Trophoblast cell (in vitro differentiated cells and primary cell): ENCODE measurements at places on chromosomes 6 and 20.

GRCh38 chr6:14867802-14868201, 378.1 kb upstream of the JARID2 start:
- no peak overlapping the region for H3K4me3 ChIP-seq
- no peaks in the 10 kb centered on the region for H3K4me1 ChIP-seq
- DNase-seq = no peak
- no peaks in the 10 kb centered on the region for H3K36me3 ChIP-seq
- H3K27ac ChIP-seq = no peak overlapping the region

- peak within 1 kb of the TSS; percentile 96 for H3K4me3 ChIP-seq
- peak within 1 kb of the TSS; percentile 90 for H3K27ac ChIP-seq
- no peaks in the 10 kb centered on the region for H3K27me3 ChIP-seq
- peaks cover 2% of the 10 kb centered on the region for H3K4me1 ChIP-seq
These were observed at the start of gene B4GALT5 for GRCh38 chr20:49713753-49714712. Gene B4GALT5 (minus strand): TSS chr20:49713878. CDS start chr20:49713690, 188 bp downstream.

- H3K4me1 ChIP-seq = peaks cover 4% of the 10 kb centered on the region
- DNase-seq = no peak
- no peak overlapping the region for H3K4me3 ChIP-seq
- no peak overlapping the region for H3K27ac ChIP-seq
These were observed 486.3 kb upstream of the MARCKS start for GRCh38 chr6:113370508-113371502.

DNA sequence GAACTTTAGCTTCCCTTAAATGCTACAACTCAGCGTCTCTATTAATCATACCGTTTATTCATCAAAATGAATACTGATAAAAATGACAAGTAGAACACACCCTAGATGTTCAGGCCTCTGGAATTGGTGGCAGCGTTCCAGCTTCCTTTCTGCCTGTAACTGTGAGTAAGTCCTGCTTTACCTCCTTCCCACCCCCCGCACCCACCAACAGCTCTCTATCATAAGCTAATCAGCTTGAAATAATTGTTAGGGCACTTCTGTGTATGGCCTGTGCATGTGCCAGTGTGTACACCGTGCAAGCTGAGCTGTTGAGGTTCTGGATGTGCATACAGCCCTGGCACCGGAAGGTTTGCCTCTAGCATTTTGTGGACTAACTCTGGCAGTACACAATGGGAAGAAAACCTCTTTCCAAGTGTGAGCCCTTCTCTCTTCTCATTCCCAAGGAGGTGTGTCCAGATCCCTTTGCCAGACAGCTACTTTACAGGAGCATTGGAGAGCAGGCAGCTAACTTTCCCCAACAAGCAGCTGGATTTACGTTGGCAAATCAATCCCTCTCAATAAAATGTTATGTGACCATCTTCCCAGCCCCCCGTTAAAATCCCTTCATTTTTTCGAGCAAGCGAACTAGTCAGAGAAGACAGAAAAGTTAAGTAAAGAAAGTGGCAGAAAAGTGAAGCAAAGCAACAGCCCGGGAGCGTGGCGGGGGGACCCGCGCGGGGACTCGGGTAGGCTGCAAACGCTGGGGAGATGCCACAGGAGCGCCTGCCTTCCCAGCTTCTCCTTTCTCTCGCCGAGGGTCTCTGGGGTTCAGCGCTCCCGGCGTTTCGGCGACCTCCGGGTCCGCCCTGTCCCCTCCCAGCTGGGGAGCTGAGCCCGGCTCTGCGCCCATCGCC, 803 bp upstream of the ADGRG6 start:
- H3K4me3 ChIP-seq = peak overlapping the region; percentile 81
- H3K36me3 ChIP-seq = no peaks in the 10 kb centered on the region
- peak; percentile 18 for DNase-seq
- H3K27ac ChIP-seq = peak overlapping the region; percentile 74
- no peaks in the 10 kb centered on the region for H3K27me3 ChIP-seq
- peaks cover 9% of the 10 kb centered on the region for H3K4me1 ChIP-seq

GRCh38 chr6:13558718-13559117, 15.7 kb upstream of the SIRT5 start:
- no peak overlapping the region for H3K4me3 ChIP-seq
- DNase-seq = no peak
- H3K27me3 ChIP-seq = no peaks in the 10 kb centered on the region
- H3K36me3 ChIP-seq = no peaks in the 10 kb centered on the region
- H3K27ac ChIP-seq = no peak overlapping the region
- H3K4me1 ChIP-seq = peaks cover 3% of the 10 kb centered on the region

DNA sequence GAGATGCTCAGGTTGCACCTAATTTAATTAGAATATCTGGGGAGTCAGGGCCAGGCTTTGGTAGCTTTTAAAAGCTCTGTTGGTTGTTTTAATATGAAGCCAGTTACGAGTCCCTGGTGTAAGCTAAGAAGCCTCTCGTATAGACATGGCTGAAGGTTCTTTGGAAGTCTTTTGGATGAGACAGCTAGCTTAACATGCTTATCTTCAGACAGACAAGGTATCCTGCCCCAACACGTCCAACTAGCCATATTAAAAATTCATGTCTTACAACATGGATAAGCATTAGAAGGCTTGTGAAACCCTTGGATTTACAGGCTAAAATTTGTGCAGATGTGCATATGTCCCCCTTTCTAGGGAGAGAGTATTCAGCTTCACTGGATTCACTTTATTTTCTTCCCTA, 105.7 kb upstream of the KCNK16 start:
- no peak overlapping the region for H3K4me3 ChIP-seq
- no peak for DNase-seq
- no peaks in the 10 kb centered on the region for H3K36me3 ChIP-seq
- H3K27ac ChIP-seq = no peak overlapping the region

DNA sequence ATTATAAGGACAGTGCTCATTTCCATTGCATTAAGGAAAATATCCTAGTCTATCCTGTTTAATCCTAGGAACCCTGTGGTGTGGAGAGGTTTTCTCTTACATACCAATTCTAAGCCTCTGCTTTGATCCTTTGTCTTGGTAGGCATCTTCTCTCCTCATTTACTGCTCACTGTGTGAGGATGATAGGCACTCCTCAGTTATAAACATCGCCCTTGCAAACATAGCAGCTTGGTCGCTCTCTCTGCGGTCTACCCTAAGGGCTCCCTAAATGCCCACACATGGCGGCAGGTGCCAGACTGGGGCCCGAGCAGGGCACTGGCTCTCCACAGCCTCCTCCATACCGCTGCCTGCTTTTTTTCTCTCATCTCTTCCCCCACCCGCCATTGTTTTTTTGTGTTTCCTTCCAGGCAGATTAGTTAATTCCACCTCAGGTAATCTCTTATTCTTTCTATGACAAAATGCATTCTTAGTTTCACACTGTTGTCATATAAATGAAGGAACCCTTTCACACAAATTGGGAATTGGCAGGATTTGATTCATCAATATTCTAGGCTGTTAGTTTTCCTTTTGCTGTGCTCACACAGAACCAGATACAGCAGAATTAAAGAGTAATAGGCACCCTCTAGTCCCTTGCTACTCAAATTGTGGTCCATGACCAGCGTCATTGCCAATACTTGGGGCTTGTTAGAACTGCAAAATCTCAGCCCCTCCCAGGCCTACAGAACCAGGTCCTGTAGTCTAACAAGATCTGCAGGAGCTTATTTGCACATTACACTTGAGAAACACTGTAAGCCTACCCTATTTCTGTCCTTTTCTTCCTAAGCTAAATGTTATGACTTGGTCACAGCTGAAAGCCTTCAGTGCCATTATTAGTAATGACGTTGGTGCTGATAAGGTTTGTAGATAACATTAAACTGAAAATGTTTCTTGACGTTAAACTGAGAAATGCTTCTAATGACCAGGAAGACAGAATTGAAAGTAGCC, 36.3 kb downstream of the CARMIL1 start:
- no peak overlapping the region for H3K4me3 ChIP-seq
- no peaks in the 10 kb centered on the region for H3K27me3 ChIP-seq
- no peak for DNase-seq
- no peak overlapping the region for H3K27ac ChIP-seq
- no peaks in the 10 kb centered on the region for H3K4me1 ChIP-seq
- H3K36me3 ChIP-seq = no peaks in the 10 kb centered on the region

- H3K27ac ChIP-seq = no peak overlapping the region
- H3K4me1 ChIP-seq = no peaks in the 10 kb centered on the region
- H3K36me3 ChIP-seq = no peaks in the 10 kb centered on the region
These were observed 68.2 kb downstream of the TRMT6 start for GRCh38 chr20:5882166-5882565.

DNA sequence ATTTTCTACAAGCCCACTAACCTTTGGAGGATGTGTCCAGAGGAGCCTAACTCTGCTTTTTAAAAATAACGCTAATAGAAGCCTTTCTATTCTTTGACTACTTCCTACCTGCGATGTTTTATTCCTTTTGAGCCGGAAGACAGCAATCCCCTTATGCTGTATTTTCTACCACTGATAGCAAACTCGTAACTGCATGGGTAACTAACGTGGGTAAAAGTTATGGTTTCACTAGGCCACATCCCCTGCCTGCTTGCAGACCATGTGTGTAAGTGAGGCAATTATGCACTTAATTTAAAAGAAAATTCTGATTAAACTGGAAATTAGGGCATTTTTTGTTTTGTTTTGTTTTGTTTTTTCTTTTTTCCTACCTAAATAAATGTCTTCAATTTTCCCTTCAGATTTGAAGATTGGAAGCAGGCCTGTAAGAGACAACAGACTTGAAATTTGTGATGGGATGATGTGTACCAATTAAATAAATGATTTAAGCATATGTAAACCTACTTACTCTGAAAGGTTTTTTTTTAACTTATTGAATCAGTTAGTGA, 931 bp downstream of the UFL1 start:
- peaks cover 2% of the 10 kb centered on the region for H3K4me1 ChIP-seq
- peaks cover 4% of the 10 kb centered on the region for H3K36me3 ChIP-seq
- H3K27ac ChIP-seq = peak overlapping the region; percentile 99

GRCh38 chr6:45086360-45087084, 241.6 kb upstream of the RUNX2 start:
- no peaks in the 10 kb centered on the region for H3K4me1 ChIP-seq
- no peaks in the 10 kb centered on the region for H3K36me3 ChIP-seq
- DNase-seq = no peak
- H3K4me3 ChIP-seq = no peak overlapping the region
- no peaks in the 10 kb centered on the region for H3K27me3 ChIP-seq

DNA sequence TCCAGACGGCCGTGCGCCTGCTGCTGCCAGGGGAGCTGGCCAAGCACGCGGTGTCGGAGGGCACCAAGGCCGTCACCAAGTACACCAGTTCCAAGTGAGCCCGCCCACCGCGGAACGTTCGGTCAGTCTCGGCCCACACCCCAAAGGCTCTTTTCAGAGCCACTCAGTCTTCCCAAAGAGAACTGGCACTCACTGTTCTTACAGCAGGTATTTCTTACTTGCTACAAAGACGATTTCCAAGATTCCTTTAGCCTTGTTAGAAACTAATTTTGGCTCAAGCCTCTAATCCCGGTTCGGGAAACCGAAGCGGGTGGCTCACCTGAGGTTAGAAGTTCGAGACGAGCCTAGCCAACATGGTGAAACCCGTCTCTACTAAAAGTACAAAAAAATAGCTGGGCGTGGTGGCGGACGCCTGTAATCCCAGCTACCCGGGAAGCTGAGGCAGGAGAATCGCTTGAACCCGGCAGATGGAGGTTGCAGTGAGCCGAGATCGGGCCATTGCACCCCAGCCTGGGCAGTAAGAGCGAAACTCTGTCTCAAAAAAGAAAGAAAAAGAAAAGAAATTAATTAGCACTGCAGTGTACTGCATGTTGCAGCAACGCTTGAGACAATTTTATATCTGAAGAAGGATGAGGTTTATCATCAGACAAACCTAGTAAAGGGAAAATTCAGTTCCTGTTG, 73.1 kb downstream of the OR2B2 start:
- H3K4me1 ChIP-seq = no peaks in the 10 kb centered on the region
- H3K27ac ChIP-seq = peak overlapping the region; percentile 92
- H3K4me3 ChIP-seq = peak overlapping the region; percentile 85
- H3K27me3 ChIP-seq = no peaks in the 10 kb centered on the region
- no peaks in the 10 kb centered on the region for H3K36me3 ChIP-seq

DNA sequence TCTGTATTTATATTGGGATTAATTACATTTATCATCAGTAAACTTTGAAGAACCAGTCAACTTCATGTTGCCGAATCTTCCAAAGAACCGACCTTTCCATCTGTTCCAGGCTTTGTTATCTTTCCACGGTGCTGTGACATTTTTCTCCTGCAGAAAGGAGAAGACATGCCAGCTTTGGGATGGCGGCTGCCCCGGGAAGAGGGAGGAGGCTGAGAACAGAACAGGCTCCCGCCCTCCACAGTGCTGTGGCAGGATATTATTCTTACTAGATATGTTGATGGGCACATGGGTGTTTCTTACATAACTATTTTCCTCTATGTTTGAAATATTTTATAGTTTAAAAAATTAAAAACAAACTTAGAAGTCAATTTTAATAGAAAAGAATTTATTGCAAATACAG, 44.9 kb downstream of the GINS1 start:
- no peaks in the 10 kb centered on the region for H3K4me1 ChIP-seq
- no peaks in the 10 kb centered on the region for H3K27me3 ChIP-seq
- H3K27ac ChIP-seq = no peak overlapping the region
- H3K4me3 ChIP-seq = no peak overlapping the region

GRCh38 chr20:24465730-24466129, 3.7 kb upstream of the SYNDIG1 start:
- H3K36me3 ChIP-seq = no peaks in the 10 kb centered on the region
- H3K4me3 ChIP-seq = no peak overlapping the region
- H3K27me3 ChIP-seq = peaks cover 2% of the 10 kb centered on the region
- H3K27ac ChIP-seq = no peak overlapping the region

- H3K4me1 ChIP-seq = no peaks in the 10 kb centered on the region
- H3K4me3 ChIP-seq = no peak overlapping the region
- H3K36me3 ChIP-seq = no peaks in the 10 kb centered on the region
- no peak overlapping the region for H3K27ac ChIP-seq
- DNase-seq = no peak
- no peaks in the 10 kb centered on the region for H3K27me3 ChIP-seq
These were observed 348.4 kb downstream of the KIF16B start for GRCh38 chr20:16224836-16225235.

GRCh38 chr20:58628491-58629214, 22.4 kb upstream of the STX16 start:
- H3K36me3 ChIP-seq = no peaks in the 10 kb centered on the region
- H3K4me1 ChIP-seq = peaks cover 20% of the 10 kb centered on the region
- H3K27me3 ChIP-seq = no peaks in the 10 kb centered on the region
- no peak for DNase-seq
- H3K27ac ChIP-seq = no peak overlapping the region
- H3K4me3 ChIP-seq = no peak overlapping the region

DNA sequence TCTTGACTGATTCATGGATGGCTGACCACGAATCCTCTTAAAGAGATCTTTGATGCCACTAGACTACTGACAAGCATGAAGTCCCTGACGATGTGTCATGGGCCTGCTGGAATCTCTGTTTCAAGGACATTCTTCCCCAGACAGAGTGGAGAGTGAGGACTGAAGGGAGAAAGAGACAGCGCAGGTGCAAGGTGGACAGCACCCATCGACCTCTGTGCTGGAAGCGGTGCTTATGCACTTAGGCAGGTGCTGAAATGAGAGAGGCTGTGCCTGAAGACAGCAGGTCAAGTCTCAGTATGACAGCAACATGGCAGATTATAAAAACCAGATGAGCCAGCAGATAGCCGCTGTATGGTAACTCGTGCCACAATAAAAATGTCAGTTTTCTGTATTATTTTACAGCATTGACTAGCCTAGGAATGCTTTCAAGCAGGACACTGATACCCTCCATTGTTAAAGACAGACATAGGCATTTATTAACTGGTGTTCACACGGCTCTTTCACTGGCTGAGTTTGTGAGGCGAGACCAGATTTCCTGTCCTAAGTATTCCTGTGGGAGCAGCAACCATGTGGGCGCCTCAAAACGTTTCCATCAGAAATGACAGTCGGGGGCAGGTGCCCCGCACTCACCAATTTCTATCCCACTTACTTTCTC, 47.5 kb downstream of the FOXC1 start:
- no peaks in the 10 kb centered on the region for H3K4me1 ChIP-seq
- DNase-seq = no peak

GRCh38 chr6:35341557-35341956, 801 bp upstream of the PPARD start:
- DNase-seq = peak; percentile 57
- no peaks in the 10 kb centered on the region for H3K27me3 ChIP-seq
- peaks cover 15% of the 10 kb centered on the region for H3K4me1 ChIP-seq
